ENCODE measurements at places on chromosomes 11 and 22. TPM values are rescaled to one million over a fixed set of nuclear protein-coding genes. Genes with fewer than 3 reads are reported as not detected.

GRCh38 chr11:13338019-13338426, 60.4 kb downstream of the BMAL1 start:
- peaks cover 37% of the 10 kb centered on the region for H3K4me1 ChIP-seq
- no peaks in the 10 kb centered on the region for H3K27me3 ChIP-seq
- H3K36me3 ChIP-seq, result peaks cover 4% of the 10 kb centered on the region
- DNase-seq, result no peak
- no peak overlapping the region for H3K27ac ChIP-seq

DNA sequence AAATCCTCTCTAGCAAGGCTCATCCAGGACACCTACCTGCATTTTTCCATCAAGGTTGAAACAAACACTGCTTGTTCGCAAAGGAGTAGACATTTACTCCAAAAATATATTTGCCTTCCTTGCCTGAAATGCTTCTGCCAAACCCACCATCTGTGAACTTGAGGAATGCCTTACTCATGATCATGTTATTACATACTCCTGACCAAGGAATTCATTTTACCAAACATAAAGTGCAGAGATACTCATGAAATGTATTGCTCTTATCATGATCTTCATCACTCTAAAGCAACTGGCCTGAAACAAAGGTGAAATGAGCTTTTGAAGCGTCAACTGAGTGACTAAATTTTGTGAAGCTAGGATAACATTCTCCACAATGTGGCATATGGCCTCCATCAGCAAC, 243.1 kb upstream of the CCDC179 start:
- H3K4me3 ChIP-seq, result no peak overlapping the region
- no peaks in the 10 kb centered on the region for H3K4me1 ChIP-seq
- H3K36me3 ChIP-seq, result no peaks in the 10 kb centered on the region
- no peaks in the 10 kb centered on the region for H3K27me3 ChIP-seq

GRCh38 chr11:33635161-33635560, 65.5 kb downstream of the C11orf91 start:
- no peak overlapping the region for H3K4me3 ChIP-seq
- H3K27me3 ChIP-seq, result no peaks in the 10 kb centered on the region
- H3K36me3 ChIP-seq, result no peaks in the 10 kb centered on the region
- H3K4me1 ChIP-seq, result no peaks in the 10 kb centered on the region

Gene SF3A1
- polyA plus RNA-seq, result 83.2 TPM

GRCh38 chr11:79116600-79116999, 324.2 kb downstream of the TENM4 start:
- H3K4me3 ChIP-seq, result no peak overlapping the region
- H3K27me3 ChIP-seq, result no peaks in the 10 kb centered on the region
- no peak overlapping the region for H3K27ac ChIP-seq
- DNase-seq, result no peak
- no peaks in the 10 kb centered on the region for H3K4me1 ChIP-seq
- H3K36me3 ChIP-seq, result no peaks in the 10 kb centered on the region

DNA sequence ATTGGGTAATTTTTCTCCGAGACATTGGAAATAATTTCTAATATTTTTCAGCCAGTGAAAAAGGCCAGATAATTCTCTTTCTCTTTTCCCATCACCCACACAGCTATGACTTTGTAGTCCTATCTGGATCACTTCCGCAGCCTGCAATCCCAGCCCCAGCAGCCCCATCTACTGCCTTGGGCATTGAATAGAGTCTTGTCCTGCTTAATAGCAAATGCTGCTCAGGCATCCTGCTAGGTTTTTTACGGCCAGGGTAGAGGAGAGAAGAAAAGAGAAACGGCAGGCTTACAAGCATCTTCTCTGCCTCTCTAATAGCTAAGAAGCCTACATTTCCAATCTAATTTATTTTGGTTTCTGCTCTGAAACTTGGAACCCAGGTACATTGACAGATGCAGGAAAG, 154.3 kb upstream of the B3GAT1 start:
- no peaks in the 10 kb centered on the region for H3K4me1 ChIP-seq
- H3K36me3 ChIP-seq, result no peaks in the 10 kb centered on the region
- DNase-seq, result no peak
- H3K27me3 ChIP-seq, result no peaks in the 10 kb centered on the region

- H3K4me3 ChIP-seq, result no peak overlapping the region
- H3K27ac ChIP-seq, result no peak overlapping the region
- H3K4me1 ChIP-seq, result no peaks in the 10 kb centered on the region
- no peak for DNase-seq
- no peaks in the 10 kb centered on the region for H3K36me3 ChIP-seq
These were observed 85.8 kb downstream of the FANCF start for GRCh38 chr11:22539821-22540256.

DNA sequence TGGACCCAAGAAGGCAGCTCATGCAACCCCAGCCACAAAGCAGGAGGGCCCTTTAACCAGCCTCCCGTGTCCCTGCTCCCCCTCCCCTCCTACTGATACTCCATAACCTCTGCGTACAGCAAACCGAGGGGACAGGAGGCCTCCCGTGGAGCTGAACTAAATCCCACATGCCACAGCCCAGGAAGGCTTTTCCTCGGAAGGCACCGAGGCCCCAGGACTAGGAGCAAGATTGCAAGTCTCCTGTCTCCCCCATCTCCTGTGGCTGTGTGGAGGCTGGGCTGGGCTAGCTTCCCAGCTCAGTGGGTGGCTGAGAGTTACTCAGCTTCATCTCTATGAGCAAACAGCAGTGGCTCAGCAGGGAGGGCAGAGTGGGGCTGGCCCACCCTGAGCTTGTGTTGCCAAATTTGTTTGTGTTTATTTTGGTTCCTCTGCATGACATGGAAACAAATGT, 62.7 kb upstream of the NECTIN1 start:
- H3K4me3 ChIP-seq, result no peak overlapping the region
- no peak overlapping the region for H3K27ac ChIP-seq
- H3K36me3 ChIP-seq, result no peaks in the 10 kb centered on the region
- no peaks in the 10 kb centered on the region for H3K4me1 ChIP-seq
- no peak for DNase-seq

Gene UBQLNL
- polyA plus RNA-seq, result 0.10 TPM

DNA sequence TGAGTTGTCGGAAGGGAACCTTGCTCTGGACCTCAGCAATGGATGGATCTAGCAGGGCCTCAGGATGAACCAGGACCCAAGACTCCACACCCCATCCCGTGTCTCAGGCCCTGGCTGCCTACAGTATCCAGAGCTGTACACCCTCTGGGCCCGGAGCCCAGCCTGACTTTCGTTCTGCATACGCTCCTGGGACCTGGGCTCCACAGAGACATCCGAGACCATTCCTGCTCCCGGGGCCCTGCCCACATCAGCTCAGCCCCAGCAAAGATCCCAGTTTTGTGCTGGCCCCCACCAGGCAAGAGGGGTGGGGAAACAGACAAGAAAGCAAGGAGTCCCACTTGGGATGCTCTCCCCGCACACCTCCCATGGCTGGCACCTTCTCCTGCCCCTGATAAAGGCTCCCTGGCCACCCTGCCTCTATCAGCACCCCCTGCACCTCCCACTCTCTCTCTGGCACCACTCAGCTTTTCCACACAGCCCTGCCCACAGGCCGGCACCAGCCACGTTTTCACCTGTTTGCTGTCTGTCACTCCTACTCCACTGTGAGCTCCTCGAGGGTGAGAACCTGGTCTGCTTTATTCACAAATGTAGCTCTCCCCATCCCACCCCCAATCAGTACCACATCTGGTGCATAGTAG, 64.5 kb upstream of the TCF20 start:
- H3K4me3 ChIP-seq, result no peak overlapping the region
- H3K36me3 ChIP-seq, result no peaks in the 10 kb centered on the region
- H3K27me3 ChIP-seq, result no peaks in the 10 kb centered on the region
- DNase-seq, result no peak

DNA sequence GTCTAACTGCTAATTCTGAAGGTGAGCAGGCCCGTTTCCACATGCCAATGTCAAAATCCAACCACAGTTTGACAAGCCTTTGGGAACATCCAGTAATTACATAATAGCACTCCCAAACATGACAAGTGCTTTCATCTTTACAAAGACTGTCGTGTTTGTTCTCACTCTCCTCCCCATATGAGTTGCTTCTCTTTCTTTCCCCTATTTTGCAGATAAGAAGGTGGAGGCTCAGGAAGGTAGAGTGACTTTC, 55.9 kb upstream of the CD44 start:
- H3K27me3 ChIP-seq, result no peaks in the 10 kb centered on the region
- no peaks in the 10 kb centered on the region for H3K36me3 ChIP-seq
- H3K4me3 ChIP-seq, result peak overlapping the region; percentile 55
- peak overlapping the region; percentile 95 for H3K27ac ChIP-seq
- peaks cover 64% of the 10 kb centered on the region for H3K4me1 ChIP-seq

GRCh38 chr11:46570790-46571398, 22.9 kb downstream of the AMBRA1 start:
- no peak overlapping the region for H3K27ac ChIP-seq
- H3K4me1 ChIP-seq, result no peaks in the 10 kb centered on the region
- no peaks in the 10 kb centered on the region for H3K36me3 ChIP-seq

GRCh38 chr11:33699515-33700062, 1.0 kb downstream of the C11orf91 start:
- H3K4me3 ChIP-seq, result peak overlapping the region; percentile 54
- H3K36me3 ChIP-seq, result no peaks in the 10 kb centered on the region
- no peaks in the 10 kb centered on the region for H3K27me3 ChIP-seq
- H3K27ac ChIP-seq, result no peak overlapping the region

DNA sequence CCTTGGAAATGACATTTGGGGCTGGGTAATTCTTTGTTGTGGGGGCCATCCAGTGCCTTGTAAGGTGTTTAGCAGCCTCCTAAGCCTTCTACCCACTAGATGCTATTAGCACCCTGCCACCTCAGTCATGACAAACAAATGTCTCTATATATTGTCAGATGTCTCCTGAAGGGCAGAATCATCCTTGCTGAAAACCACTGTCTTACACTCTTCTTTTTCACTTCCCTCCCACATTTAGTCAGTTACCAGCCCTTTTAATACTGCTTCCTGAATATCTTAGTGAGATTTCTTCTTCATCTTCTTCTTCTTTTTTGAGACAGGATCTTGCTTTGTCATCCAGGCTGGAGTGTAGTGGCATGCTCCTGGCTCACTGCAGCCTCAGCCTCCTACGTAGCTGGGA, 33.1 kb downstream of the TNRC6B start:
- H3K36me3 ChIP-seq, result no peaks in the 10 kb centered on the region
- no peak for DNase-seq
- peaks cover 27% of the 10 kb centered on the region for H3K4me1 ChIP-seq
- no peaks in the 10 kb centered on the region for H3K27me3 ChIP-seq
- H3K4me3 ChIP-seq, result no peak overlapping the region

DNA sequence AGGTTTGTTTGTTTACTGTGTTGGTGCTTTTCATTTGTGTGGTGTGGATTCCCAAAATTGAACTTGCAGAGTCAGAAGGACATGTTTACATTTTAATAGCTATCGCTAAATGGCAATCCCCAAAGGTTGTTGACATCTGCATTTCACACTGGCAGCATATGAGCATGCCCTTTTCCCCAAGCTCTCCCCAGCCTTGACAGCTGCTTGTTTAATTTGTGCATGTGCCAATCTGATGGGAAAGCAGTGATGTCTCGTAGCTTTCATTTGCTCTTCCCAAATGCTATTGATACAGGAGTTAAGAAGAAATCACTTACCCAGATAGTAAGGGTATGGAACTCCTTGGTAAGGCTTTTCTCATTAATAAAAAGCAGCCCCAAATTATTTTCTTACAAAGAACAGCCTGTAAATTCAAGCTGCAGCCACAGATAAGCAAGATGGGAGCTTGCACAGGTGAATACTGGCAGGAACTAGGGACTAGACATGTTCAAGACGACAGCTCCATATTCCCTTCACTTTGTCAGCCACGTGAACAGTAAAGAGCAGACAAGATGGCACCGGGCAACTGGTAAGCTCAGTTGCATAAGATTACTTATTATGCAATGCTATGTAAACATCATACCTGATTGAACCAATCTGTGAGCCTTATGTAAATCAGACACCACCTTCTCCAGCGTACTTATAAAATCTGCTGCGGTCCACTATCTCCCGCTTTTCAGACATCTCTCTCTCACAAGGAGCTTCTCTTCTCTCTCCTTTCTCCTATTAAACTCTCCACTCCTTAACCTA, 87.4 kb downstream of the IGLL5 start:
- no peak overlapping the region for H3K4me3 ChIP-seq
- H3K36me3 ChIP-seq, result no peaks in the 10 kb centered on the region
- H3K27ac ChIP-seq, result no peak overlapping the region
- DNase-seq, result no peak

DNA sequence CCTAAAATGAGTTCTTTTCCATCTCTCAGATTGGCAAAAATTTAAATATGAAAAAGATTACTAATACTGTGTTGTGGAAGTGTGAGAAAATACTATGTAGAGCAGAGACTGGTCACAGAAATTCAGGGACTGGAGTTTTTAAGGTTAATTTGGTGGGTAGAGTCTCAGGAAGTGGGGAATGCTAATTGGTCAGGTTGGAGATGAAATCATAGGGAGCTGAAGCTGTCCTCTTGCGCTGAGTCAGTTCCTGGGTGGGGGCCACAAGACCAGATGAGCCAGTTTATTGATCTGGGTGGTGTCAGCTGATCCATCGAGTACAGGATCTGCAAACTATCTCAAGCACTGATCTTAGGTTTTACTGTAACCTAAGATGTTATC, 29.4 kb upstream of the TMEM86A start:
- no peak overlapping the region for H3K27ac ChIP-seq
- peaks cover 26% of the 10 kb centered on the region for H3K4me1 ChIP-seq
- H3K27me3 ChIP-seq, result no peaks in the 10 kb centered on the region
- no peak for DNase-seq
- H3K4me3 ChIP-seq, result no peak overlapping the region

- no peak for DNase-seq
- H3K27me3 ChIP-seq, result no peaks in the 10 kb centered on the region
- no peaks in the 10 kb centered on the region for H3K36me3 ChIP-seq
- H3K4me3 ChIP-seq, result no peak overlapping the region
These were observed 297.9 kb upstream of the C11orf87 start for GRCh38 chr11:109123816-109124787.

GRCh38 chr11:66232769-66233168, 35.7 kb upstream of the RAB1B start:
- H3K4me1 ChIP-seq, result no peaks in the 10 kb centered on the region
- no peak overlapping the region for H3K4me3 ChIP-seq
- H3K27ac ChIP-seq, result no peak overlapping the region
- DNase-seq, result no peak
- peaks cover 91% of the 10 kb centered on the region for H3K36me3 ChIP-seq

Gene PRR33
- not detected for polyA plus RNA-seq

DNA sequence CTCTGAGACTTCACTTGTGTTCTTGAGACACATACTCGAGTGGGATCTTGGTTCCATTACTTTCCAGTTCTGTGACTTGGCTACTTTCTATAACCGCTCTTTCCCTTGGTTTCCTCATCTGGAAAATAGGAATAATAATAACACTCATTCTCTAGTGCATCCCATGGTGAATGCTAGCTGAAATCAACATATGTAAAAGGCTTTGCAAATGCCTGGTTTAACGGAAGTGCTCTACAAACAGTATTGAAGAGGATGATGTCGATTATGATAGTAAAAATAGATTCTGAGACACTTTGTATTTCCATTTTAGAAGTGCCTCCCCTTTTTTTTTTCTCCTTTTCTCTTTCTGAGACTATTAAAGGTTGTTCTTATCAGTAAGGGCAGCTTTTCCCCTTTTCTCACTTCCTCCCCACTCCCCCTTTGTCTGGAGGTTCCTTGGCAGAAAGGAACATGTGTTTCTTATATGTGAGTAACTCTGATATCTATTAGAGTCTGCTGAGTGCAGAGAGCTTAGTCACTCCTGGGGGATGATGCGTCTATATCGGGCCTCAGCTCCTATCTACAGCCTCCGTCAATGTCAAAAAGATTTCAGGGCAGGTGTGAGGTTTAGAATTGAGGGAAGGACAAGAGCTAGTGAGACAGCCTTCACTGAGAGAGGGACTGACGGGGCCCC, 489.3 kb downstream of the NTM start:
- no peaks in the 10 kb centered on the region for H3K27me3 ChIP-seq
- H3K36me3 ChIP-seq, result no peaks in the 10 kb centered on the region
- no peak overlapping the region for H3K4me3 ChIP-seq
- no peak for DNase-seq
- H3K27ac ChIP-seq, result no peak overlapping the region
